ENCODE measurements at places on chromosomes 13 and 19.

DNA sequence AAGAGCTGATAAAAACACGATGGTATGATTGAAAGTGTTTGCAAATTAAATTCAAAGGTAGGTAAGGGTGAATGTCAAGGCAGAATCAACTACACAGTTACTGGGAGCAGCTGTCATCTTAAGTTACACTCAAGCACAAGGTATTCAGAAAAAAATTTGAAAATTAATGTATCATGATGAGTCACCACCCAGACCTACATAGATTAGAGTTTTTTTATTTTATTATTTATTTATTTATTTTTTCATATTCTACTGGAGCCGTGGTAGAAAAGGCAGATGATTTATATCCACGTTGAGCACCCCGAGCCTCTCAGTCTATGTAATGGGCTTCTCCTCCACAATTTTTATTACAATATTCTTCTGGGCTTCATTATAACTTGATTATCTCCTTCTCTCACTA lies 728.9 kb upstream of the ARGLU1 start:
- no peak for DNase-seq

DNA sequence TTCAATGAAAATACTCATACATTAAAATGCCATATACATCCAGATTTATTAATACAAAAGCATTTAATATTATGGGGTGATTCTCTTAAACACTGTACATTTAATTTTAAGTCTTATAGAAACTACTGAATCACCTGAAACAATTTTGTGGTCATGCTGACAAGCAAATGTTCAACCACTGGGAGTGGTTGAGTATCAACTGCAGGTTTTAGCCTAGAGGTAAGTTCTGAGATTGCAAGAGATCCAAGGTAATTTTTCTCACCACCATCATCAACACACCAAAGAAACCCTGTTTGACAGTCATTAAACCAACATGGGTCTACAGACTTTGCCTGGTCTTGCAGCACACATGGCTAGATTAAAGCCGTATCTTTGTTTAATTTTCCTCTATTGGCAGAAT lies 196.3 kb downstream of the LHFPL6 start:
- peak; percentile 38 for DNase-seq

- DNase-seq: no peak
These were observed 87.2 kb upstream of the TNFSF11 start for GRCh38 chr13:42486711-42487198.

DNA sequence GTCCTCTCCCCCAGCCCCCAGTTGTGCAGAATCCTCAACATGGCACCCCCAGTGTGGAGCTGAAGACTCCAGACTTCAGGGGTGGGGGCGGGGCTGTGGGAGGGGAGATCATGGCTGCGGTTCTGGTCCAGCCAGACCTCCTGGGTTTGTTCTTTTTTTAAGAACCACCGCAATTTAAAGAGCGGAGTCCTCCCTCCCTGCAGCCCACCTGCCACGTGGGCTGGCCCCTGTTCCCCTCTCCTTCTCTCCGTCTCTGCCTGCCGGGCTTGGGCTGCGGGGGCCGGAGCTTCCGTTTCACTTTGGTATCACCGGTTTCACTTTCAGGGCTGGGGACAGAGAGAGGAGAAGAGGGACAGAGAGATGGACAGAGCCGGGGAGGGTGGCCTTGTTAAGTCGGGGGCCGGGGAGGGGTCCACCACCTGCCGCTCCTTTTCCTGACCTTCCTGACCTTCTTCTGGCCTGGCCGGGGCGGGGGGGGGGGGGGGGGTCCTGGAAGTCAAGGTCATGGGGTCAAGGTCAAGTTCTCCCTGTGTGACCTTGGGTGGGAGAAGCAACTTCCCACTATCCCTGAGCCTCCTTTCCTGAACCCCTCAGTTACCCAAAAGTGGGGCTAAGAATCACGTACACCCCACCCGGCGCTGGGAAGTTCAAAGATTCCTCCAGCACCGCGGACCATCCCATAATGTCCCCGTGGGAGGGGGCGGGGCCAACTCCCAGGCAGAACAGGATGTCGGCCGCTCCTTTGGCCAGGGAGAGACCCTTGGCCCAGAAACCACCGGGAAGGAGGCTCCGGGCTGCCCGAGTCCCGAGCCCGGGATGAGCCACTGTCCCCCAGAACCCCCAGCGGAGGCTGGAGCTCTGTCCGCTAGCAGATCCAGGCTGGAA lies 11.3 kb upstream of the ZBTB7A start:
- DNase-seq: peak; percentile 89

DNA sequence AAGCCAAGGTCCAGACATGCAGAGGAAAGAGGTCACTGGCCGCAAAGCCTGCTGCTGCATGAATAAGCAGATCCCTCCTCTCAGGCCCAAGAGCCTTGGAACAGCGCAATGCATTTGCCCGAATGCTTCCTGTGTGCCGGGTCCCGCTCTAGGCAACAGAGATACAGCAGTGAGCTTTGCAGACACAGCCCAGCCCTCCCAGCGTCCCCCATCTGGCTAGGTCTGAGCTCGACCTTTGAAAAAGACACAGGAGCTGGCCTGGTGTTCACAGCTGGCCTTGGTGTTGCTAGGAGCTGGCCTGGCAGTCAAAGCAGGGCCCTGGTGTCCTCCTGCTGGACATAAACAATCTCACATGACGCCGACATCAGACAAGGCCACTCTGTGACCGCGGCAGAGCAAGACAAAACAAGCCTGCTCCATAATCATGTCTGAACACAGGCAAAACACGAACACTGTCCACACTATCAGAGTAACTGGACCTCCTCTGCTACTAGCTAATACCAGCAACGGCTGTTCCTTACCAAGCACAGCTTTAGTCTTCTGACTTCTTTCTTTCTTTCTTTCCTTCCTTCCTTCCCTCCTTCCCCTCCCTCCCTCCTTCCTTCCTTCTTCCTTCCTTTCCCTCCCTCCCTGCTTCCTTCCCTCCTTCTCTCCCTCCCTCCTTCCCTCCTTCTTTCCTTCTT lies 5.7 kb upstream of the PEX11G start:
- no peak for DNase-seq

GRCh38 chr13:40982772-40983171 lies 36.3 kb downstream of the ELF1 start:
- DNase-seq: no peak

- peak; percentile 51 for DNase-seq
These were observed 26.6 kb downstream of the ATP11A start for GRCh38 chr13:112716461-112716820.

GRCh38 chr13:21668732-21669275 lies 2.1 kb upstream of the FGF9 start:
- peak; percentile 63 for DNase-seq

- peak; percentile 37 for DNase-seq
These were observed 58.2 kb downstream of the CDADC1 start for GRCh38 chr13:49305792-49306425.

DNA sequence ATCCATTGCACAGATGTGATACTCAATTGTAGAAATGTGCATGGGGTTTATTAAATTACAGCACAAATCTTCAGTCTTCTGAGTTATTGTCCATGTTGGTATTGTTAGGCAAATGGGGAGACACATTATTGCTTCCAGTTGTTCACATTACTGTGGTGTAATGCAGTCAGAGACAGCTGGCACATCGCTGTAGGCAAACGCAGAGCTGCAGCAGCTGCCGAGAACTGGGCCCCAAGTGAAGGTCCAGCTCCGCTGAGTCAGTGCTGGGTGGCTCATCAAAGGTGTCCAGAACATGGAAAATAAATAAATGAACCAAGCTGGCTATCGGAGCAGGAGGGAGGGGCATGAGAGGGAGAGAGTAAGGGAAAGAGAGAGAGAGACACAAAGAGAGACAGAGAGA lies 299.1 kb upstream of the OBI1 start:
- DNase-seq: no peak

Measured in H7 (cell line).